ENCODE measurements at places on chromosomes 5 and 9.
A peak's percentile ranks its signal among the peaks of the same experiment; 100 is the strongest.

DNA sequence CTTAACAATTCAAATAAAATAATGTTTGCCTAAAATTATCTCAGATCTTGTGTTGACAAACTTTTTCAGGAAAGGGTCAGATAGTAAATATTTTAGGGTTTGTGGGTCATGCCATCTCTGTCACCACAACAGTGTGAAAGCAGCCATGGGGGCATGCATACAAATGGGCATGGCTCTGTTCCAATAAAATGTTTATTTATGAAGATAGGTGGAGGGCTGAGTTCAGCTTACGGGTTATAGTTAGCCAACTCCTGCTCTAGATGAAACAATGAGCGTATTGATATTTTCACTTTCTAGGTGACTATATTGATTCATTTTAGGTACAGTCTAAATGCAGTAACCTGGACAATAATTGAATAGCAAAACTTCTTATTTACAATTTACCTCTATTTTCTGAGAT lies 533.8 kb upstream of the CLINT1 start:
- no peak for DNase-seq

- DNase-seq, result no peak
These were observed 113.2 kb downstream of the TLE4 start for GRCh38 chr9:79684711-79685575.

- no peak for DNase-seq
These were observed 119.1 kb downstream of the DPYSL3 start for GRCh38 chr5:147390654-147391225.

- DNase-seq, result peak; percentile 82
These were observed 44.3 kb upstream of the SARDH start for GRCh38 chr9:133782157-133783130.
